ENCODE measurements at places on chromosomes 16 and 17.
A peak's percentile ranks its signal among the peaks of the same experiment; 100 is the strongest.

- no peak for DNase-seq
Observed at GRCh38 chr17:40065769-40066510, 3.2 kb downstream of the THRA start.

DNA sequence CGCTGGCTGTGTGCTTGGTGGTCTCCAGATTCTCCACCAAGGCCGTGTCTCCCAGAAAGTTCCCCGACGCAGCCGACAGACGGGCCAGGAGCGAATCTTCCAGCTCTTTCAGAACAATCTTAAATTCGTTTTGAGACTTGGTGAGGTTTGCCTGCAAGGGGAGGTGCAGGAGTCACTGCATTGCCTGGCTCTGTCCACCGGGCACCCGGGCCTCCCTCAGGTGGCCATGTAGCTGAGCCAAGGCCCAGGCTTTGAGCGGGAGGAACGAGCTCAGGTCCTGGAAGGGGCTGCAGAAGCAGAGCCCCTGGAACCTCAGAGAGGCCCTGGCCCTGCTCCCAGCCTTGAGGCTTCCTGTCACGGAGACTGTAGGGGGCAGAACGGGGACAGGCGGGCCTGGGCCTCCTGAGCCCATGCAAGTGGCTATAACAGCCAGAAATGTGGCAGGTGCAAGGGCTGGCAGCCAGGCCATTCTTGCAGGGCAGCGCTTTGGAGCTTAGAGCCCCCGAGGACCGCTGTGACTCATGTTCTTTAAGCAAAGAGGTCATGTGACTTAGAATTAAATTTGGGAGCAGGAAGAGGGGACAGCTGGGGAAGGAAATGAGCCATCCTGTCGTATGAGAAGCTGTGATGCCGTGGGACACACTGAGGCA lies 72.4 kb downstream of the PGS1 start:
- DNase-seq, result no peak

GRCh38 chr17:37361543-37361942 lies 14.2 kb upstream of the C17orf78 start:
- DNase-seq, result no peak

DNA sequence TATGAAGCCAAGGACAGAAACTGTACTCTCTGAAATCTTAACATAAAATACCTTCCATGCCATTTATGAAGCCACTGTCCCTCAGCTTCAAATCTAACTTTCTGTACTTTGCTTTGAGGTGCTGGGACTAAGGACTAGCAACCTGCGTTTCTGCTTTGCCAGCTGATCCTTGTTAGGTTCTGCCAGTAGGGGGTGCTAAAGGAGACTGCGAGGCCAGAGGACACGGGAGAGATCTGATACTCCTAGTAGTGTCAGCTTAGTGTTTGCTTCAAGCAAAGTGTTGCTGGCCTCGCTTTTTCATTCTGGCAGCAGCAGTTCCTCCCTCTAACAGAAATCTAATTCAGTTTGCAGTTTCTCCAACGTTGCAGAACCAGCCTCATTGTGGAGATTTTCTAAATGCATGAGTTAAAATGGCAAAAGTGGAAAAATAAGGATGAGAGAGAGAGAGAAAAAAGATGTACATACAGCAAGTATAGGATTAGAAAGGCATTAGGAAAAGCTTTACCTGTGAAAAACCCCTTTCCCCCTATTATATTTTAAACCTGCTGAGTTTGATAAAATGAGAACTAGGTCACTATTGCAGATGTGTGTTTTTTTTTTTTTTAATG lies 297.5 kb downstream of the CA10 start:
- DNase-seq, result no peak

DNA sequence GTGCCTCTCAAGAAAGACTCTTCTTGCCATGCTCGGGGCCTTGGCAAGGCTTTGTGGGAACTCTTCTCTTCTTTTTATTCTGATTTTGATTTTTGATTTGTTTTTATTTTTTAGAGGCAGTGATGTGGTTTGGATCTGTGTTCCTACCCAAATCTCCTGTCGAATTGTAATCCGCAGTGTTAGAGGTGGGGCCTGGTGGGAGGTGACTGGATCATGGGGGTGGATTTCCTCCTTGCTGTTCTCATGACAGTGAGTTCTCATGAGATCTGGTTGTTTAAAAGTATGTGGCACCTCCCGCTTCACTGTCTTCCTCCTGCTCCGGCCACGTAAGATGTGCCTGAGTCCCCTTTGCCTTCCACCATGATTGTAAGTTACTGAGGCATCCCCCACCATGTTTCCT lies 281.4 kb downstream of the CPPED1 start:
- DNase-seq, result no peak

DNA sequence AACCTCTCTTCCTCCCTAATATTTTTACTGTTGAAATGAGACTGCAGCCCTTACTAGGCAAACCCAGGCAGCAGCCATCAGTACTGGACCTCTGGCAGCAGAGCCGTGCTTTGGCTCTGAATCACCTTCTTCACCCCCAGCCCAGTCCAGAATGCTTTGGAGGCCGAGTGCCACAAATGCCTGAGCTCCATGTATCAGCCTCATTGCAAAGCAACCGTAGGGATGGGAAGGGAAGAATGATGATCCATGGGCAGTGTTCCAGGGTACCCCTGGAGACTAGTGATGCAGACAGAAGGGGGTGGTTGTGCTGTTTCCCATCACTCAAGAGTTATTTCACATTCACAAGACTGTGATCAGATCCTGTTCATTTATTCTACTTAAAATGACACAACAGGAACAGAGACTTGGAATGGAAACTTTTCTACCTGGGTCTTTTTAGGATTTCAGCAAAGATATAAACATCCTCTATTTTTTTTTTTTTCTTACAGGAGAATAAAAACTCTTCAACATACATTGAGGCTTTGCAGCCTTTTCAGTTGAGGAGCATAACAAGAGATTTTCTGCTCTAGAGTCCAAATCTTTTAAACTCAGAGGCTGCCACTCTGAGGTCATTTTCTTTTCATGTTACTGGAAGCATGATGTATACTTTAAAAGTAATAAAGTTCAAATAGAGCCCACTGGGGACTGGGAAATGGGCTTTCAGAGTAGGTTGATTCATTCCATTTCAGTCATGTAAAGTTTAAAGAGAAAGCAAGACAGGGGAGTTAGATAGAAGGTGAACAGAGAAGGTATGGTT lies 138.3 kb downstream of the KCNJ2 start:
- no peak for DNase-seq

DNA sequence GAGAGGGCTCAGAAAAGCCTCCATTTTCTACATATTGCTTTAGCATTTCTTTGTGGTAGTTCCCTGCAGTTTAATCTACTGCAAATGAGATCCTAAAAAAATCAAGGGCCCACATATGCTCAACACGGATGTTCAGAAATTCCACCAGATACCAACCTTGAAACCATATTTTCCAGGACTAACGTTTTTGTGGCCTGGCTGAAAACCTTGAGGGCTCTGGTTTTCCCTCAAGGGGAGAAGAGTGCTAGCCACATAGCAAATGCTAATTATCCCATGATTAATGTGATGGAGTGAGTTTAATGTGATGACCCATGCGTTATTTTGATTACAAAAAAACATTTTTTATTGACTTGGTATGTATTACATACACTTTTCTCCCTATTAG lies 68.9 kb downstream of the SNX11 start:
- DNase-seq, result no peak

DNA sequence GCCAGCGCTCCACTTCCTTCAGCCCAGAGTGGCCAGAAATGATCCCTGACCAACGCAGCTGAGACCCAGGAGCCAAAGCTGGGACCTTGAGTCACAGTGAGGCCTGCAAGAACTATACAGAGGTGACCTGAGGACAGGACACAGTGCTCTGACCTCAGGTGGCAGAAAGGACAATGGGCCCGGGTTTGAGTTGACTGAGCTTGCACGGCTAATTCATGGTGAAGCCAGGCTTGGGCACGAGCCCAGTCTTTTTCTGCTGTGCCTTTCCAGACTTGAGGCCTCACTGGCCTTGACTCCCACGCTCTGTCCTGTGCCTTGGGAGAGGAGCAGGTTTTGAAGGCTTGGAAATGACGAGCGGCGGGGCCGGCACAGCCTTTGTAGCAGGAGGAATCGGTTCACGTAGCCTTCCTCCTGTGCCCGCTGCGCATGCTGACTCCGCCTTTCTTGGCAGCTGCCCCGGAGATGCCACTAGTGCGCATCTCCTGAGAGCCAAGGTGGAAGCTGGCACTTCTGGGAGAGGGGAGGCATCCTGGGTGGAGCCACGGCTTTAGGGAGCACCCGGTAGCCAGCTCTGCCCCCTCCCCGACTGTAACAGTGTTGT lies 34.9 kb downstream of the NDEL1 start:
- no peak for DNase-seq

DNA sequence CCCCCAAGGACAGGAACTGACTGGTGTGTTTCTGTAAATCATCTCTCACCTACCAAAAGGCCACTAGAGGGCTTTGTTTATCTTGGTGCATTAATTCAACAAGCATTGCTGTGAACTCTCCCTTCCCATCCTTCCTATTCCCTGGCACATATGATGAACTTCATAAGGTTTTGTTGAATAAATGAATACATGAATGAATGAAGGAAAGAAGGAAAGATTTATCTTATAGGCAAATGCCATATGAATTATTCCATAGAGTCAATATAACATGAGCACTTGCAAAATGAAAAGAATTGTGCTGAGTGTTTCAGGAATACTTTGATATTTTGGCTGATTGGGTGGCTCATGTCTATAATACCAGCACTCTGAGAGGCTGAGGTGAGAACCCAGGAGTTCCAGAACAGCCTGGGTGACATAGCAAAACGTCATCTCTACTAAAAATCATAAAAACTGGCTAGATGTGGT lies 4.3 kb downstream of the SPDYE4 start:
- DNase-seq, result no peak

GRCh38 chr16:67546761-67547422 lies 15.4 kb upstream of the CTCF start:
- DNase-seq, result peak; percentile 71

GRCh38 chr16:4525634-4526277 lies 12.8 kb downstream of the CDIP1 start:
- DNase-seq, result no peak

GRCh38 chr16:3589441-3589921 lies 12.3 kb upstream of the NLRC3 start:
- no peak for DNase-seq

DNA sequence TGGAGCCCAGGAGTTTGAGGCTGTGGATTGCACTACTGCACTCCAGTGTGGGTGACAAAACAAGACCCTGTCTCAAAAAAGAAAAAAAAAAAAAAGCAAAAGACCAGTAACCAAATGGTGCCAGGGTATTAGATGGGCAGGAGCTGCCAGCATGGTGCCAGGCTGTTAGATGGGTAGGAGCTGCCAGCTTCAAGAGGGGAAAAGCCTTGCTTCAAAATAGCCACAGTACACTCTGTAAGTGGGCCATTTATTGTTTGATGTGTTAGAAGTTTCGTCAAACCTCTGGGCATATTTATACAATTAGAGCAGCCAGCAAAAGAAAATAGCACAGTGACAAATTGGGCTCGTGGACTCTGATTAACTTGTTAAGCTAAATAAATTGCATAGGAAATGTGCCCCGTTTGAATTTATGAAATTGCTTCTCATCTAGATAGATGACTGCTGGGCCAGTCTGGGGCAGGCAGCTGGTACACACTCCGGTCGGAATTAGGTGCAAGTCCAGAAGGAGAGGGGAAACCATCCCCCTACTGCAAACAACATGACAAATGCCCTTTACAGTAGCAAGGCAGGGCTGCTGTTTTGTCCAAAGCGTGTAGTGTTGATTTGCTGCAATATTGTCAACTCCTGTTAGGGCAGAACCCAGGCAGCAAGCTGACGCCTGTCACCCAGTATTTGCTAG lies 126.3 kb upstream of the IRX3 start:
- no peak for DNase-seq

DNA sequence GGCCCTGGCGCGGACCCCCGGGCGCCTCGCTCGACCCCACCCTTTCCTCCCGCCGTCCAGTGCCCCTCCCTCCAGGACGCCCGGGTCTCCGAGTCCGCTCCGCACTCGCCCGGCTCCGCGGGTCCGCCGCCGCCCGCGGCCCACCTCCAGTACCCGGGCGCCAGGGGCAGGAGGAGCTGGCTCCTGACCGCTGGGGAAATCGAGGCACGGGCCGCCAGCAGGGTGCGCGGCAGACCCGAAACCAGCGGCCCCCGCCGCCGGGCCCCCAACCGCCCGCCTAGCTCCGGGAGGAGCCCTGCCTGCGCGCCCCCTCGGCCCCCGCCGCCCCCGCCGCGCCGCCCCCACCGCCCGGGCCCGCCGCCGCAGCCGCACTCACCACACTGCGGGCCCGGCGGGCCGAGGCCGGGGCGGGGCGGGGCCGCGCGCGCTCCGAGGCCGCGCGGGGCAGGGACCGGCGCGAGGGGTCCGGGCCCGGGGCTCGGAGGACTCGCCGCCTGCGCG lies 333 bp downstream of the MAFG start:
- no peak for DNase-seq

DNA sequence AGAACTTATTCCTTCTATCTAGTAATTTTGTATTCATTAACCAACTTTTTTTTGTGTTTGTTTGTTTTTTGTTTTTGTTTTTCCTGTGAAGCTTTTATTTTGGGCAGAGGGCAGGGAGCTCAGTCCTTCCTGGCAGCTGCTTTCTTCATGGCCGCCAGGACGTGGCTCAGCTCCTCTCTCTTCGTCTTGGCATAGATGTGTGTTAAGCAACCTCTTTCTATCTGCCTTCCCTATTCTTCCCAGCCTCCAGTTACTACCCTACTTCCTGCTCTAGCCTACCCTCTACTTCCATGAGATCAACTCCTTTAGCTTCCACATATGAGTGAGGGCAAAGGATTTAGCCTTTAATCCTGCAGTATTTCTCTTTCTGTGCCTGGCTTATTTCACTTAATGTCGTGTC lies 8.2 kb upstream of the BRD7 start:
- no peak for DNase-seq

GRCh38 chr16:77571115-77571862 lies 136.5 kb upstream of the ADAMTS18 start:
- DNase-seq, result no peak

DNA sequence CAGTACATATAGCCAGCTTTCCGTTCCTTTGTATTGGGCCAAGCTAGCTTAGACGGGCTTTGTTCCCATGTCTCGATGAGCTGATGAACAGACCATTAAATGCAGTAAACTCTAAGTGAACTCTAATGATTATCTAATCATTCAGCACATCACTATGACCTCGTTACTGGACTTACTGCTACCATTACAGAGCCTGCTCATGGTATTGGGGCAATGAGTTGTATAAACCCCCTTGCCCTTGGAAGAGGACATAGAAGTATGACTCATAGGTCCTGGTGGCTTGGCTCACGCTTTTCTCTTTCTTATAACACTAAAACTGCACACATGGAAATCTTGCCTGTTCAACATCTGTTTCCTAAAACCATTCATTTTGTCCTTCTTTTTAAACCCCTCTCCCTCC lies 93.6 kb upstream of the DYNLRB2 start:
- DNase-seq, result no peak

GRCh38 chr17:45218895-45219661 lies 2.6 kb upstream of the FMNL1 start:
- peak; percentile 92 for DNase-seq
